ENCODE measurements at places on chromosomes 6 and 20.

GRCh38 chr6:95784869-95785268, 207.5 kb downstream of the MANEA start:
- no peak for DNase-seq

GRCh38 chr6:40342723-40343122, 244.4 kb downstream of the LRFN2 start:
- no peak for DNase-seq

DNA sequence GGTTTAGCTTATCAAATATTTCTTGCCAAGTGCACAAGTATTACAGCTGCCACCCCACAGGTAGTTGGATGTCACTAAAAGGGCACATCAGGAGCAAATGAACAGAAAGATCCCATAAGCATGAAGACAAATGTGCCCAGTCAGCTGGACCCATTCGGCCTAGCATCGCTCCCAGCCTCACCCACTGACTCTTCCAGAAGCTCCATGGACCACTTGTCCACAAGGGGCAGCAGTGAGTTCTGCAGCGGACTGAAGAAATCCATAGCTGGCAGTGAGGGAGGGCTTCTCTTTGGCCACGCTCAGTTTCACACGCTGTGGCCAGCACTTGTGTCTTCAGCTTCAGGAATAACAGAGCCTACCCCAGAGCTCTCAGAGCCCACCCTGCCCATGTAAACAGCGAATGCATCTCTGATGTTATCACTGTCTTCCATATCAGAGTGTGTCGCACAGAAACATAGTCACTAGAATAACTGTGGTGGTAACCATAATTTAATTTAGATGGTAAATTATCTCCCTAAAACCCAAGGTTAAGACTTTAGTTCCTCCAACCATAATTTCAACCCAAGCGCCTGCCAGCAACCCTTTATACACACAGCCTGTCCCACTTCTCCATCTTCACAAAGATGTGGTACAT, 15.8 kb downstream of the CGA start:
- peak; percentile 85 for DNase-seq

GRCh38 chr20:63278661-63279060, 6.0 kb downstream of the ARFGAP1 start:
- DNase-seq = no peak

DNA sequence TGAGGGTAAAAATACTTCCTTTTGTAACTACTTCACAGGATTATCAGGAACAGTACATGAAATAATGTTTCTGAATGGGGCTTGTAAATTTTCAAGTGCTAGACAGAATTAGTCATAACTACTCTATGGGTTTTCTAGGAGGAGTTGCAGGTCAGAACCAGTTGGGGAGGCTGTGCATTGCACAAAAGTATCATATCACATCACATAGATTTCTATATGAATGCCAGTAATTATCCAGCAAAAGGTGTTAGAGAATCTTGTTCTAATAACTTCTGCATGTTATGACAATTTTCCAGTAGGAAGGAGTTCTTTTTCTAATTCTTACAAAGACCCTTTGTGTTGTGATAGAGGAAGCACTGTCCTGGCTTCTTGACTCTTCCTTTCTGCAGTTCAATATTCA, 551.6 kb downstream of the COL12A1 start:
- DNase-seq = no peak

GRCh38 chr6:29295181-29295585, 6.3 kb upstream of the OR14J1 start:
- DNase-seq = no peak

- DNase-seq = peak; percentile 83
Observed at GRCh38 chr20:60057123-60057865, 99.1 kb downstream of the CDH26 start.

DNA sequence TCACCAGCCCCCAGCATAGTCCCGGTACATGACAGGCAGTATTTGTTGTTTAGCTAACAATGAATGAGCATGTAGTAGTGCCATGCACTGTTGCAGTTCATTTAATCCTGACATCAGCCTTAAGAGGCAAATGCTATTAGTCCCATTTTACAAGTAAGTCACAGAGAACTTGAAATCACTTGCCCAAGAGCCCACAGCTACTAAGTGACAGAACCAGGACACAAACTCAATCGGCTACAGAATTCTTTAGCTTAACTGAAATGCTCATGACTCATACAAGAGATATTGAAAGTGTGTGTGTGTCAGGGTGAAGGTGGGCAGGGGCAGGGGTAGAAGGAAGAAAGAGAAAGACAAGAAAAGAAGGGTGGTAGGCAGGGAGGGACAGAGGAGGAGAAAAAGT, 52.7 kb downstream of the UNC5CL start:
- DNase-seq = no peak

GRCh38 chr6:76453270-76453669, 380.8 kb upstream of the IMPG1 start:
- no peak for DNase-seq

DNA sequence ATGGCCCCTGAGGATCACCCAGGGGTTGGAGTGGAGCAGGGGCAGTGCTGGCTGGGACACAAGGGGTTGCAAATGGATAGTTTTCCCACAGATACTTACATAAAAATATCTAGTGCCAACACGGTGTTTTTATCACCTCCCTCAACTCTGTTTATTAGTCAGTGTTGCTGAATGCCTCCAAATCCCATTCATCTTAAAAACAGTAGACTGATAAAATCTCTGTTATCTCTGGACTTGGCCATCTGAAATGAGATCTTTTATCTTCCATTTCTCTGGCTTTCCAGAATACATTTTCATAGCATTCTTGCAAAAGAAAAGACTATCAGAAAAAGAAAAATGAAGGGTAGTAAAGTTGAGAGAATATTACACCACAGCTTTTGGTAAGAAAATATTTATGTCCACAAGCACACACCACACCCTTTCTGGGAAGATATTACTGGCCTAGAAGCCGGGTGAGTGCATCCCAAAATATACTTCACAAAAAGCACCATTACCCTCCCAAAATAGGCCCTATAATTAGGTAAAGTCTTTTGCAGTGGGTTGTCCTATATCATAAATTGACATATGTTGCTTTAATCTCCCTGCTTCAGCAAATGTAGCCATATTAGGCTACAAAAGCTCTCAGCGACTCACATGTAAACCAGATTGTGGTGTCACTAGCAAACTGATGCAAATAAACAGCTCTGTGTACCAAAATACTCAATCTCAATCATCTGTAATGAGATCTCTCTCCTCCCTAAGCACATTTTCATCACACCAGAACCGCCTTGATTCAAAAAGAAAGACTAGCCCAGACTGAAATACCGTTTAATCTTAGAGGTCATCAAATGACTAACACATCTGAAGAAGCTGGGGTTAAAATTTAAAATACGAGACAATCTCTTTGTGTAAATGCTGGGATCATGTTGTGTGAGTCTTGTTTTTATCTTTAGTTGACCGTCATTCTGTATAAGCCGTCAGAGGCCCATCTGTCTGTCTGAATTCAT, 96.7 kb downstream of the FYN start:
- DNase-seq = no peak

- DNase-seq = no peak
Observed at GRCh38 chr6:163620670-163621330, 206.3 kb downstream of the QKI start.

GRCh38 chr6:158611541-158612370, 32.8 kb downstream of the DYNLT1 start:
- no peak for DNase-seq

DNA sequence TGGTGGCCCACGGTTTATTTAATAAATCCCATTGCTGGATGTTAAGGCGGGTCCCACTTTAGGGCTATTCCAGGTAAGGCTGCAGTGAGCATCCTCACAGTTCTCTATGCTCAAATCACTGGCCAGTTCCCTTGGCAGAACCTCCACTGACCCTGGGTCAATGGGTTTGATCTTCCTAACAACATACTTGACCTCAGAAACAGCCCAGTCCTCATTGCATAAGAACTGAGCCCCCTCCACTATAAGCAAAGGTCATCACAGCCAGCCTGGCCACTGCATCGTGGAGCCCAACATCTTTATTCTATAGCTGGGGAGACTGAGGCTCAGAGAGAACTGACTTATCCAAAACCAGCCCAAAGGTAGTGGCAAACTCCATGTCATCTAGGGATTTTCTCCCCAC, 4.3 kb upstream of the BPIFB1 start:
- DNase-seq = no peak

DNA sequence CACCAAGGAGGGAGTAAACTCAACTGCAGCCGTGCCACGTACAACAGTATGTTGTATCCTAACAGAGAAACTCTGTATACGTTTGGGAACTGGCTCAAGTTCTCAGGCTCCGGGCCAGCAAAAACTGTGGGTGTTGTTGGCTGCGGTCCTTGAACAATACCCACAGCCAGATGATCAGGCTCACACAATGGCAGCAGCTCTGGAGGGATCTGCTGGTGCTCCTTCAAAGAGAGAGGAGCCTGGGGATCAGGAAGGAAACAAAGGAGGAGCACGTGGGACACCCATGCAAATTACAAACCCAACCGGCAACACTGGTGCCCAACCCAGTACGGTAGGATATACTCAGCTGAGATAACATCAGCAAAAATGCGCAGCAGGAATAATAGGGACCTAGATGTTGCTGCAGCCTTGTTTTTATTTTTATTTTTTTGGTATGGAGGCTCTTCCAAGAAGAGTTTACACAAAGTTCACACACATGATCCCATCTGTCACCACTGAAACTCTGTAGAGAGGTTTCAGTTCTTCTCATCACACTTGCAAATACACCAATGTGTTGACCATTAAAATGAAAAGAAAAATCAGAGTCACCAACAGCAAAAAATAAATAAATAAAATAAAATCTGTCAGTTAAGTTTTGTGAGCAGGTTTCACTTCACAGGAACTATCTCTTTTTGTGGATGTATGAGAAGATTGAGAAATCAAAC, 41.2 kb upstream of the PDE10A start:
- no peak for DNase-seq

DNA sequence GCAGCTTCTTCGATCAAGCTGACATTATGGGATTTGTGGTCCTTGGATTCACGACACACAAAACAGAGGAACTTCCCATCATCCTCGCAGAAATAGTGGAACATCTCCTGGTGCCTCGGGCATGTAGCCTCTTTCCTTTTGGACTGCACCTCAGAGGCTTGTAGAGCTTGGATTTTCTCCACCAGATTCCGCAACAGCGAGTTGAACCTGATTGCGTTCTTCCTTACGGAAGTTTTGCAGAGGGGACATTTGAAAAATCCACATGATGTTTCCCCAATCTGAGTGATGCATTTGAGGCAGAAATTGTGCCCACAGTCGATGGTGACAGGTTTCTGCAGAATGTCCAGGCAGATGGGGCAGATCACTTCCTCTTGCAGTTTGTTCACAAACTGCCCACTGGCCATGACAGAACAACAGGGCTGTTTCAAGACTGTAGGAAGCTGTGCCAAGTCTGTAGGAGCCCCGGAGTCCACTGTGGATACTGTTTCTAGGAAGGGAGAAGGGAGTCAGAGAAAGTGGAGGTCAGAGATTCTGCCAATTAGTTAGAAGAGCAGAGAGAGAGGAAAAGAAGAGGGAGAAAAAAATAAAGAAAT, 392 bp downstream of the TRIM31 start:
- DNase-seq = no peak

GRCh38 chr6:126027601-126028000, 41.3 kb downstream of the TRMT11 start:
- DNase-seq = no peak

DNA sequence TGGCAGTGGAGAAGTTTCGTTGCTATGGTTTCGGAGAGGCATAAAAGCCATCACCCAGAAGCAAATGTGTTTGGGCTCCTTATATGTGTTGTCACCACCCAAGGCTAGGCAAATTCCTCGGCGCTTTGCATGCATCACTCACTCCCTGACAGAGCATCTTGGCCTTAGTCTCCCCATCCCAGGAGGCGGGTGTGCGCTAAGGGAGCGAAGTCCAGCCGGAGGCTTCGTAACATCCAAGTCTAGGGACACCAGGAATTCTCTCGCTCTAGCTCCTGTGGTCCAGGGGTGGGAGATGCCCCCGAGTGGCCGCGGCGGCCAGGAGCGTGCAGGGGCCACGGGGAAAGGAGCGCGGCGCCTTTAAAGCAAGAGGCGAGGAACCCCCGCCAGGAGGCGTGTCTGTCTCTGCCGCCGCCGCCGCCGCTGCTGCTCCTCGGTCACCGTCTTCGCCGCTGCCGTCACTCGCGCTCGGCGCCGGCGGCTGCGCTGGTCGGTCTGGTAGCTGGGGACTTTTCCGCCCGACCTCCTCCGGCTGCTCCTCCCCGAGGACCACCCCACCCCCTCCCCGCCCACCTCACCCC, at the start of gene GRIK2:
Gene GRIK2, plus strand, starts transcription at position 458 of the 578 bp plus-strand sequence.
- peak; percentile 86 for DNase-seq

- no peak for DNase-seq
Observed at GRCh38 chr6:106220485-106220884, 105.1 kb downstream of the ATG5 start.

GRCh38 chr6:164099269-164099865, 684.8 kb downstream of the QKI start:
- no peak for DNase-seq

DNA sequence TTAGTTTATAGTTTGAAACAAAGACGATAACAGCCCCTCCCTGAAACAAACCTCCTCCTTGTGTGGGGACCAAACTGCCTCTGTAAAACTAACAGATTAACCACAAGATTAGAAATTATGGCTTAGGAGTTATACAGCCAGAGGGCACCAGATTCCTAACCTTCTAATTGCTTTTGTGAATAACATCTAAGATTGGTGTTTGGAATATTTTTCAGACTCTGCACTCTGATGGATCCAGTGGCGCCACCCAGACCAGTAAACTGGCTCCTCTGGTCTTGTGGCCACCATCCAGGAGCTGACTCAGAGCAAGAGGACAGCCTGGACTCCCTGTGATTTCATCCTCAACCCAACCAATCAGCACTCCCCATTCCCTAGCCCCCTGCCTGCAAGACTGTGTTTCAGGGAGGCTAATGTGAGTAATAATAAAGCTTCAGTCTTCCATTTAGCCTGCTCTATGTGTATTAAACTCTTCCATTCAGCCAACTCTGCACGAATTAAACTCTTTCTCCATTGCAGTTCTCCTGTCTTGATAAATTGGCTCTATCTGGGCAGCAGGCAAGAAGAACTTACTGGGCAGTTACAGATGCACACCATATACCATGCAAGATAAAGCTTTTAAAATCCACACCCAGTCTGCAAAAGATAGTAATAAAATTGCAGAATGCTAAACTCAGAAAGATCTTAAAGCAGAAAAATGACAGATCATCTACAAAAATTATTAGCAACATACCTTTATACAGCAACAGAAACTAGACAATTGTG, 58.5 kb upstream of the SLC22A16 start:
- peak; percentile 63 for DNase-seq

- DNase-seq = peak; percentile 48
Observed at GRCh38 chr6:44725070-44725469, 337.6 kb downstream of the CDC5L start.

GRCh38 chr20:63831993-63832686, 1.1 kb upstream of the ZBTB46 start:
- no peak for DNase-seq

Data from AG20443 (cell line).